Stomach (tissue), 19 donors: ENCODE measurements at places on chromosomes 6 and 20. TPM values are rescaled to one million over a fixed set of nuclear protein-coding genes. Genes with fewer than 3 reads are reported as not detected.

The OOEP gene
- total RNA-seq = not detected

The TREM2 gene
- not detected for total RNA-seq

The PACSIN1 gene
- total RNA-seq = 2.2 TPM

The SLC22A3 gene
- total RNA-seq = 8.5 TPM

The CRISP3 gene
- total RNA-seq = not detected

The KCNK16 gene
- total RNA-seq = not detected

The LKAAEAR1 gene
- not detected for total RNA-seq

The PSORS1C1 gene
- 2.7 TPM for total RNA-seq

The ZSCAN23 gene
- 0.58 TPM for total RNA-seq

The CYP21A2 gene
- not detected for total RNA-seq

The TINAG gene
- not detected for total RNA-seq

The HIVEP1 gene
- 16.5 TPM for total RNA-seq

The RFX6 gene
- total RNA-seq = not detected

The FAM50B gene
- total RNA-seq = 2.0 TPM

The BEND6 gene
- not detected for total RNA-seq

GRCh38 chr20:62875419-62876361 lies 14.1 kb upstream of the TCFL5 start:
- H3K27me3 ChIP-seq = no peaks in the 10 kb centered on the region
- peaks cover 17% of the 10 kb centered on the region for H3K36me3 ChIP-seq
- H3K4me1 ChIP-seq = peaks cover 13% of the 10 kb centered on the region
- H3K4me3 ChIP-seq = no peak overlapping the region

- H3K36me3 ChIP-seq = no peaks in the 10 kb centered on the region
- no peak overlapping the region for H3K27ac ChIP-seq
- no peak for DNase-seq
- H3K4me1 ChIP-seq = peaks cover 23% of the 10 kb centered on the region
- no peaks in the 10 kb centered on the region for H3K27me3 ChIP-seq
- H3K4me3 ChIP-seq = no peak overlapping the region
Observed at GRCh38 chr6:6746333-6746969, 157.9 kb downstream of the LY86 start.

- H3K27me3 ChIP-seq = no peaks in the 10 kb centered on the region
- no peak overlapping the region for H3K27ac ChIP-seq
- no peak overlapping the region for H3K4me3 ChIP-seq
- H3K4me1 ChIP-seq = no peaks in the 10 kb centered on the region
Observed at GRCh38 chr6:170097505-170098427, 193.1 kb downstream of the DLL1 start.

- no peak overlapping the region for H3K4me3 ChIP-seq
- H3K36me3 ChIP-seq = no peaks in the 10 kb centered on the region
- H3K27ac ChIP-seq = no peak overlapping the region
- H3K4me1 ChIP-seq = no peaks in the 10 kb centered on the region
- DNase-seq = no peak
Observed at GRCh38 chr6:84674395-84674794, 90.0 kb downstream of the TBX18 start.

GRCh38 chr6:45420083-45420908 lies 42.6 kb upstream of the SUPT3H start:
- peak overlapping the region; percentile 73 for H3K4me3 ChIP-seq
- peak overlapping the region; percentile 83 for H3K27ac ChIP-seq
- H3K4me1 ChIP-seq = peaks cover 32% of the 10 kb centered on the region
- no peaks in the 10 kb centered on the region for H3K36me3 ChIP-seq
- peaks cover 3% of the 10 kb centered on the region for H3K27me3 ChIP-seq
- peak; percentile 54 for DNase-seq

DNA sequence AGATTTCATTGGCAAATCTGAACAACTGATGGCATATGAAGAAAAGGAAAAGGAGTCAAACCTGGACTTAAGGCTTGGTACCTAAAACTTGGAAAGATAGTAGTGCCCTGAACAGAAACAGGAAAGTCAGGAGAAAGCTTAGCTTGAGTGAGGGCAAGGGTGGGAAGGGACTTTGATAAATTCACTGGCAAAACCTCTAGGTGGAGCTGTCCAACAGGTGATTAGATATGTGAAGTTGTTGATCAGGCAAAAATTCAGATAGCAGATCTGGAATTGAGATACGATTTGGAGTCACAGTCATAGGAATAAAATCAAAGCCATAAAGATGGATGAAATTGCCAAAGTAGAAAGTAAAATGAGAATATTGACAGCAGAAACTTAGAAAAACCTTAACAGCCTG lies 16.1 kb upstream of the ZNF292 start:
- no peaks in the 10 kb centered on the region for H3K27me3 ChIP-seq
- peak; percentile 52 for DNase-seq
- H3K4me3 ChIP-seq = no peak overlapping the region
- H3K27ac ChIP-seq = no peak overlapping the region
- H3K4me1 ChIP-seq = no peaks in the 10 kb centered on the region

GRCh38 chr6:10381830-10382208 lies 33.1 kb downstream of the TFAP2A start:
- peaks cover 68% of the 10 kb centered on the region for H3K27me3 ChIP-seq
- H3K27ac ChIP-seq = no peak overlapping the region
- no peak overlapping the region for H3K4me3 ChIP-seq

DNA sequence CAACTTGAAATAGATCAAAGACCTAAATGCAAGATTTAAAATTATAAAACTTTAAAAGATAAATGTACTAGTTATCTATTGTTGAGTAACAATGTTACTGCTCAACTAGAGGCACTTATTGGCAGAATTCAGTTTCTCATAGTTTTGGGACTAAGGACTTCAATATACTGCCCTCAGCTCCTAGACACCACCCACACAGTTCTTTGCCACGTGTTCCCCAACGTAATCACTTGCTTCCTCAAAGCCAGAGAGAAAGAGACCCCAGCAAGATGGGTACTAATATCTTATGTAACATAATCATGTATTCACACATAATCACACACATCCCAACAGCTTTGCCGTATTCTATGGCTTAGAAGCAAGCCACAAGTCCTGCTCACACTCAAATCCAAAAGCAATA lies 50.3 kb upstream of the SLC22A16 start:
- DNase-seq = no peak
- H3K4me3 ChIP-seq = no peak overlapping the region
- H3K27ac ChIP-seq = no peak overlapping the region
- peaks cover 9% of the 10 kb centered on the region for H3K4me1 ChIP-seq
- no peaks in the 10 kb centered on the region for H3K36me3 ChIP-seq

GRCh38 chr20:32628960-32629530 lies 43.9 kb upstream of the NOL4L start:
- DNase-seq = peak; percentile 52
- no peak overlapping the region for H3K27ac ChIP-seq
- H3K36me3 ChIP-seq = no peaks in the 10 kb centered on the region
- no peak overlapping the region for H3K4me3 ChIP-seq

- no peaks in the 10 kb centered on the region for H3K27me3 ChIP-seq
- H3K4me3 ChIP-seq = peak overlapping the region; percentile 41
- DNase-seq = no peak
- peak overlapping the region; percentile 79 for H3K27ac ChIP-seq
Observed at GRCh38 chr20:53660078-53660909, 66.7 kb upstream of the ZNF217 start.

DNA sequence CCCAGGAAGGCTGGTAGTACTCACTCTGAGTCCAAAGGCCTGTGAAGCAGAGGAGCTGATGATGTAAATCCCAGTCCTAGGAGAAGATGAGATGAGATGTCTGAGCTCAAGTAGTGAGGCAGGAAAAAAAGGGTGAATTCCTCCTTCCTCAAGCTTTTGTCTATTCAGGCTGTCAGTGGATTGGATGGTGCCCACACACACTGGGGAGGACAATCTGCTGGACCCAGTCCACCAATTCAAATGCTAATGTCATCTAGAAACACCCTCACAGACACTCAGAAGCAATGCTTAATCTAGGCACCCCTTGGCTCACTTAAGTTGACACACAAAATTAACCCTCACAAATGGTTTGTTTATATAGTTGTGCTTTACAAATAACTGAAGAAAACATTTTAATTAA lies 94.6 kb downstream of the CD109 start:
- H3K36me3 ChIP-seq = no peaks in the 10 kb centered on the region
- no peaks in the 10 kb centered on the region for H3K27me3 ChIP-seq
- no peak for DNase-seq

- no peak overlapping the region for H3K4me3 ChIP-seq
- H3K4me1 ChIP-seq = peaks cover 14% of the 10 kb centered on the region
Observed at GRCh38 chr6:4925580-4925979, 78.3 kb downstream of the RPP40 start.

DNA sequence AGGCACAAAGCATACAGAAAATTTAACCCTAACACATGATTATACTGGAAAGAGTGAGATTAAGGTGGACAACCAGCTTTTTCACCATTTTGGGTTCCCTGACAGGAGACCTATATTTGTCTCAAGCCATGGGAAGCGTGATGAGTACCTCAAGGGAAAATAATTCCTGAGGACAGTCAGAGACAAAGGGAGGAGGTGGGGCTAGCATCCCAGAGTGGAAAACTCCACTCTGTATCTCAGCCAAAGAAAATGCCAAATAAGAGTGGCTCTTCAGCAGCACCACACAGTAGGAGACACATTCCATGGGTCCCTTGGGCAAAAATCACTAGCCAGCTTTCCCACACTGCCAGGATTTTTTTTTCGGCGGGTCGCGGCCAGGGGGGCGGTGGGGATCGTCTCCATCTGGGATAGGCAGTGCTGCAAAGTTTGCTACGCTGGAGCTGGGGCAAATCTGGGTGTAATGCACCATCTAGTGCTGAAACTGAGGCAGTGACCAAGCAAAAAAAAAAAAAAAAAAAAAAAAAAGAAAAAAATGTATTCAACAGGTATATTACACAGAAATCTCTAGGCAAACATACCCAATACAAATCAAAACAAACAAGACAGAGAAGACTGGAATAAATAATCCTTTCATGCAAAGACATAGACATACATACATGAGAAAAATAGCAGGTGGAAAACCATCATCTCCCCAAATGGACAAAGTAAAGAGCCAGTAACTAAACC lies 77.3 kb upstream of the SLC35F1 start:
- H3K27me3 ChIP-seq = no peaks in the 10 kb centered on the region
- no peaks in the 10 kb centered on the region for H3K36me3 ChIP-seq
- H3K4me1 ChIP-seq = no peaks in the 10 kb centered on the region
- H3K27ac ChIP-seq = no peak overlapping the region
- peak; percentile 50 for DNase-seq

GRCh38 chr6:150403458-150404246 lies 34.8 kb downstream of the IYD start:
- H3K27me3 ChIP-seq = no peaks in the 10 kb centered on the region
- no peak for DNase-seq
- H3K27ac ChIP-seq = peak overlapping the region; percentile 4
- H3K4me1 ChIP-seq = peaks cover 14% of the 10 kb centered on the region

- no peaks in the 10 kb centered on the region for H3K27me3 ChIP-seq
- DNase-seq = no peak
- H3K36me3 ChIP-seq = no peaks in the 10 kb centered on the region
Observed at GRCh38 chr6:100968949-100969348, 87.8 kb upstream of the ASCC3 start.

GRCh38 chr6:142913036-142913510 lies 31.9 kb downstream of the HIVEP2 start:
- H3K4me3 ChIP-seq = no peak overlapping the region
- no peaks in the 10 kb centered on the region for H3K4me1 ChIP-seq
- no peak for DNase-seq
- no peaks in the 10 kb centered on the region for H3K27me3 ChIP-seq
- H3K27ac ChIP-seq = peak overlapping the region; percentile 9
- no peaks in the 10 kb centered on the region for H3K36me3 ChIP-seq

DNA sequence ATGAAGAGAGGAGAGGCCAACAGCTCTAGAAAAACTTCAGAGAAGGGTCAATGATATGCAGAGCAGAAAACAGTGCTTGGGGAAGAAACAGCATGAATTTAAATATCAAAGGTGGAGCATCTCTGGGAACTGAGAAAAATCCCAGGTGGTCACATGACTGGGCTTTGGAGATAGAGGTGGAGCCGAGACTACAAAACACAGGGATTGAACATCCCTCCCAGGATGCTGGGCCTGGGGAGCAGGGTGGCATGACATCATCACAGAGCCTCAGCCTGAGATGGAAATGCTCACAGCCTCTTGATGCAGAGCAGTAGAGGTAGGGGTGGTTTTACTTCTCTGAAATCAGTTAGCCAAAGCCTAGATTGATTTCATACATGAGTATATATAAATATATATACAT lies 529.5 kb downstream of the PRKN start:
- H3K36me3 ChIP-seq = no peaks in the 10 kb centered on the region
- no peaks in the 10 kb centered on the region for H3K27me3 ChIP-seq
- no peak overlapping the region for H3K27ac ChIP-seq
- no peak for DNase-seq
- H3K4me1 ChIP-seq = no peaks in the 10 kb centered on the region

DNA sequence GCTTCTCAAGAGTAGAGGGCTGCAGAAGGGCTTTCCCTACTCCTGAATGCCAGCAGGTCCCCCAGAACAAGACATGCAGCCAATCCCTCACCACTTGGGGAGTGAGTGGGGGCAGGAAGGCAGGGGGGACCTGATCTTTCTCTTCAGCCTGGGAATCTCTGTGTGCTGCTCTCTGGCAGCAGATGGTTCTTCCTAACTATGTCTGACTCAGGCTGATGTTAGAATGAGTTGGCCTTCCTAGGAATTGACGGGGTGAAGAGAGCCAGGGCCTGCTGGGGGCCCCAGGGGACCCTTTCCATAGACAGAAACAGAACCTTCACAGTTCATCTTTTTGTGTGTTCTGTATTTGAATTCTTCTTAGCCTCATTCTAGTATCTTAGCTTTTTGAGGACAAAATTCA lies 29.0 kb upstream of the TCP11 start:
- DNase-seq = no peak
- no peak overlapping the region for H3K4me3 ChIP-seq
- no peak overlapping the region for H3K27ac ChIP-seq
- peaks cover 19% of the 10 kb centered on the region for H3K4me1 ChIP-seq

- peaks cover 20% of the 10 kb centered on the region for H3K4me1 ChIP-seq
- no peaks in the 10 kb centered on the region for H3K27me3 ChIP-seq
- DNase-seq = peak; percentile 70
- no peaks in the 10 kb centered on the region for H3K36me3 ChIP-seq
Observed at GRCh38 chr20:17762873-17763557, 63.2 kb downstream of the BANF2 start.

DNA sequence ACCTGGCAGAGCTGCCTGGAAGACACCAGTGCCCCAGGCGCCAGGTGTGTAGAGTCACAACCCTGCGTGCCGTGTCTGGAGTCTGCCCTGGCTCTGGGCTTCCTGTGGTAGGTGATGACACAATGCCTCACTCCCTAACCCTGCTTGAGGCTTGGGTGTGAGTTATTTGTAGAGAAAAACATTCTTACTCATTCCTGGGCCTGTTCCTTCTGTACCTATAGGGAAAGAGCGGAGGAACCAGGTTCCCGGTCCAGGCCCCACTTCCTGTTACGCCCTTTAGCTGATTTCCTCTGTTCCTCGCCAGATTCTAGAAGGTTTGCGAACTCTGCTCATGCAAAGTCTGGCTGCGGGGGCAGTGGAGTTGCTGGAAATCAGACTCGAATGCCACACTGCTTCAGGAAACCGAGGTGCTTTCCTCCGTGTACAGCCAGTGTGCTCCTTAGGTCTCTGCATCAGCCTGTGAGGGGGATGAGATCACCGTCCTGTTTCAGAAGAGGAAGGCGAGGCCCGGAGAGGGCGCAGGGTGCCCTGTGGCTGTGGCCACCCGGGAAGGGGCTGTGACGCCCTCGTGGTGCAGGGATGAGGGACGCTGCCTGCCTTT lies 67.1 kb upstream of the DUSP22 start:
- no peak overlapping the region for H3K4me3 ChIP-seq
- peaks cover 39% of the 10 kb centered on the region for H3K27me3 ChIP-seq
- H3K36me3 ChIP-seq = no peaks in the 10 kb centered on the region
- H3K27ac ChIP-seq = no peak overlapping the region

GRCh38 chr6:121522771-121523386 lies 87.4 kb downstream of the GJA1 start:
- H3K4me1 ChIP-seq = no peaks in the 10 kb centered on the region
- peak overlapping the region; percentile 60 for H3K27ac ChIP-seq
- no peaks in the 10 kb centered on the region for H3K36me3 ChIP-seq
- no peak for DNase-seq

GRCh38 chr20:41247523-41248367 lies 69.8 kb downstream of the ZHX3 start:
- H3K27me3 ChIP-seq = no peaks in the 10 kb centered on the region
- H3K4me1 ChIP-seq = peaks cover 65% of the 10 kb centered on the region
- H3K27ac ChIP-seq = peak overlapping the region; percentile 86
- DNase-seq = no peak
